Cardiac muscle cell (in vitro differentiated cells and primary cell): ENCODE measurements at places on chromosomes 5 and 9. TPM values are rescaled to one million over a fixed set of nuclear protein-coding genes. Genes with fewer than 3 reads are reported as not detected.

Gene PCDHB14
- polyA plus RNA-seq, result 8.1 and 11.8 TPM in 2 replicates

Gene LCN1
- polyA plus RNA-seq, result 0.37 and 1.2 TPM in 2 replicates

Gene MCC
- 37.8 and 49.4 TPM in 2 replicates for polyA plus RNA-seq

Gene ZNG1A
- 69.0 and 87.9 TPM in 2 replicates for polyA plus RNA-seq
